Ovary (tissue), 10 donors: ENCODE measurements at places on chromosomes 12 and 14.
A peak's percentile ranks its signal among the peaks of the same experiment; 100 is the strongest.

DNA sequence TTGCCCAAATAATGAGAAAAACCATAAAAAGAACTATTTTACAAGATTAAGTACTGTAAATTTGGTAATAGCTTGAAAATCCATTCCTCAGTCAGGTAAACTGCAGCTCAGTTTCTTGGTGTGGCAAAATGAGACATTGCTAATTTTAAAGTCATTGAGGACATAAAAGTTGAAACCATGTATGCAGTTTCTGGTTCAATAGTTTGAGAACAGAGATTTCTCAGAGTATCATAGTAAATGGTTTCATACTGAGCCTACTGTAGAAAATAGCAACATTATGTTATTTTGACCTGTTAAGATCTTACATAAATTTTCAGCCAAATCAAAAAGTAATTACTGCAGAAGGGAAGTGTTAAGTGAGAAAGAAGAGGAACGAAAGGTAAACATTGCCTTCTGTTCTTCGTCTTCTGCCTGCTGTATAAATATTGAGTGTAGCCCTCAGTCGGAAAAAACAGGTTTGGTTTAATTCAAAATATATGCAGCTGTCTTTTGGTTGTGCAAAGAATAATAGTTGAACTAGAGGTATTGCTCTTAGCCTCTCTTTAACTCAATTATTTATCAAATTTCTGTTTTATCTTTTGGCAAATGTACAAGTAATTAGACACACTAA lies 119.6 kb downstream of the SYNE2 start:
- DNase-seq, result no peak

DNA sequence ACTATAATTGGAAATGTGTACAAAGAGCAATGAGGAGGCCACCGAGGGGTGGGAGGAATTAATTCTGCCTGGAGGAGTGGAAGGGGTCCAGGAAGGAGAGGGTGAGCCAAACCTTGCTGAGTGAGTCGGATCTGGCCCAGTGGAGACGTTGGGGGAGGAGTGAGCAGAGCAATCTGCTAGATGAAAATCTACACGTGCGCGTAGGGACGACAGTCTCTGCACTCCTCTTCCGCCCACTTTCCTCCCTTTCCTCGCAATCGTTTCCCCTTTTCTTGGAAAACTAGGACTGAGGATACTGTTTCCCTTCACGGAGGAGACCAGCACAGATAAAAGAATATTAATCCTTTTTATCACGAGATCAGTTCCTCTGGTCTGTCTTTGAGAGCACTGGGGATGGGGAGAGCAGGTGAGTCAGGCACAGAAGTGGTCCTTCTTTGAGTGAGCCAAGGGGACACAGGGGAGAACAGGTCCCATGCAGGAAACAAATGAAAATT lies 2.9 kb upstream of the NAB2 start:
- peak; percentile 77 for DNase-seq

DNA sequence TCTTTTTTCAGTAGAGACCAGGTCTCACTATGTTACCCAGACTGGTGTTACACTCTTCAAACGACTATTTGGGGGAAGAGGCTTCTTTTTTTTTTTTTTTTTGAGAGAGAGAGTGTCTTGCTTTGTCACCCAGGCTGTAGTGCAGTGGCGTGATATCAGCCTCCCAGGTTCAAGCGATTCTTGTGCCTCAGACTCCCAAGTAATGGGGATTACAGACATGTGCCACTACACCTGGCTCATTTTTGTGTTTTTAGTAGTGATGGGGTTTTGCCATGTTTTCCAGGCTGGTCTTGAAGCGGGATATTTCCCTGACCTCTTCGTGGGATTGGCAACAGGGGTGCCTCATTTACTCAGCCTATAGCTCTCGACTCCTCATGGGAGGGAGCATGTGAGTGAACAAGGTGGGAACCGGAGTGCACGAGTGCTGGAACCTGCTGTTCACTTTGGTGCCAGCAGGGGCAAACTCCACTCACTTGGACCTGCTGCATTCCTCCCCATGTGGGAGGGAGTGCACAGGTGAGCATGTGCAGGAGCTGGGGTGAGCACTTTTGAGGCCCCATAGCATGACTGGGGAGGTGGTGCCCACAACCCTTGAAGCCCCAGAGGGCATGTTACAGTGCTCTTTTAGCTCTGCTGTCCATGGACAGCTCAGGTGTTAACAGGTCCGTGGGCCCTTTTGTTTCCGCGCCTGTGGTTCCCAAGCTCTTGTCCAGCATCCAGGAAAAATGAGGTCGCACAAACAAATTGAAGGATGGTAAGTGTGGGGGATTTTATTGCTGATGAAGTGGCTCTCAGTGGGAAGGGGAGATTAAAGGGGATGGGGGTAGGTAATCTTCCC lies 79.1 kb upstream of the HECTD1 start:
- DNase-seq, result no peak

GRCh38 chr14:53840444-53840843 lies 116.2 kb downstream of the BMP4 start:
- no peak for DNase-seq

DNA sequence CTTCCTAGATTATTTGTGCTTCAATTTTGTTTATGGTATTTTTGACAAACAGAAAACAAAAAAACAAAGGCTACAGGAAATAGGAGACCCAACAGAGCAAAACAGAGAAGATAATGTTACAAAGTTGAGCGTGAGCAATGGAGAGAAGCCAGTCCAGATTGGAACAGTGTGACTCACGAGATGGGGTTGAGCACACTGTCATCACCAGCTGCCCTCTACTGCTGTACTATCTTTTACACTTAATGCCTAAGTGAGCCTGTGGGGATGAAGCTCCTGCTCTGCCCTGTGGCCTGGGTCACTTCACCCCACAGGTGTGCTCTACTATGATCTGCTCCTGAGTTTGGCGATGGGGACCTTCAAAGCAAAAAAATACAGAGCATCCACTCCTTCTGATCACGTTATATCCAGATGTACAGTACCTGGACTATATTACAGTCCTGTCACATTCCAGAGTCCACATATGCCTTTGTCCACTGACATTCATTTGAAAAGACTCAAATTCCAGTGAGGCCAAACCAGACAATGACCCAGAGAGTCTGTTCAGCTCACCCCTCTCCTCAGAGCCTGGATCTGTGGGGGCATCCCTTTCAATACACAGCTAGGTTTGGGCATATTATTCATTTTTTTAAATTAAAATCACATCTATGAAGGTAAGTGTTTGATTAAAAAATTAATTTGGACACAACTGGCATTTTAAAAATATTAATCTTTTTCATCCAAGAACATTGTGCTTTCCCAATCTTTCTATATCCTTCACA lies 4.4 kb downstream of the IPO8 start:
- DNase-seq, result no peak

GRCh38 chr12:62692884-62693283 lies 226.3 kb downstream of the MON2 start:
- no peak for DNase-seq

DNA sequence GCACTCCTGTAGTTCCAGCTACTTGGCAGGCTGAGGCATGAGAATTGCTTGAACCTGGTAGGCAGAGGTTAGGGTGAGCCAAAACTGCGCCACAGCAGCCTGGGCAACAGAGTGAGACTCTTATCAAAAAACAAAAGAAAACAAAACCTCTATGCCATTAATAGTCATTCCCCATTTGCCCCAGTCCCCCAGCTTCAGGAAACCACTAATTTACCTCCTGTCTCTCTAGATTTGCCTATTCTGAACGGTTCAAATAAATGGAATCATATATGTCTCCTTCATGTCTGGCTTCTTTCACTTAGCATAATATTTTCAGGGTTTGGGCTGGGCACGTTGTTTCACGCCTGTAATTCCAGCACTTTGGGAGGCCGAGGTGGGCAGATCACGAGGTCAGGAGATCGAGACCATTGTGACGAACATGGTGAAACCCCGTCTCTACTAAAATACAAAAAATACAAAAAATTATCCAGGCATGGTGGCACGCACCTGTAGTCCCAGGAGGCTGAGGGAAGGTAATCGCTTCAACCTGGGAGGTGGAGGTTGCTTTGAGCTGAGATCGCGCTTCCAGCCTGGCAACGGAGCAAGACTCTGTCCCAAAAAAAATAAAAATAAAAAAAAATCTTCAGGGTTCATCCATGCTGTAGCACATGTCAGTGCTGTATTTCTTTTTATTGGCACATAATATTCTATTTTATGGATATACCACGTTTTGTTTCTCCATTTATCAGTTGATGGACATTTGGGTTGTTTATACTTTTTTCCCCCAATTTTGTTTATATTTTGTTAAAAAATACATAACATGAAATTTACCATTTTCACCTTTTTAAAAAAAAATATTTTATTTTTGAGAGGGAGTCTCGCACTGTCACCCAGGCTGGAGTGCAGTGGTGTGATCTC lies 31.9 kb downstream of the KNTC1 start:
- DNase-seq, result no peak

DNA sequence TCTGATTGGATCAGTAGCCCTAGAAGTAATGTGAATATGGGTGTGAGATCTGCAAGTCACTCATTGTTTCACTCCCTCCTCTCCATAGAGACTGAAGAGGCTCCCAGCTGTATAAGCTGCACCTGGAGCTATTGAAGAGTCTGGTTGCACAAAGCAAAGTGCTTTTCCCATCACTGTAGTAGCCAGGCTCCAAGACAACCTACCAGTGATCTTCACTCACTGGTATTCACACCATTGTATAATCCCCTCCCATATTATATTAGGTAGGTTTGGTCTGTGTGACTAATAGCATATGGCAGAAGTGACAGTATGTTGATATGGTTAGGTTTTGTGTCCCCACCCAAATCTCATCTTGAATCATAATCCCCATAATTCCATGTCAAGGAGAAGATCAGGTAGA lies 64.4 kb downstream of the ZFC3H1 start:
- DNase-seq, result no peak

DNA sequence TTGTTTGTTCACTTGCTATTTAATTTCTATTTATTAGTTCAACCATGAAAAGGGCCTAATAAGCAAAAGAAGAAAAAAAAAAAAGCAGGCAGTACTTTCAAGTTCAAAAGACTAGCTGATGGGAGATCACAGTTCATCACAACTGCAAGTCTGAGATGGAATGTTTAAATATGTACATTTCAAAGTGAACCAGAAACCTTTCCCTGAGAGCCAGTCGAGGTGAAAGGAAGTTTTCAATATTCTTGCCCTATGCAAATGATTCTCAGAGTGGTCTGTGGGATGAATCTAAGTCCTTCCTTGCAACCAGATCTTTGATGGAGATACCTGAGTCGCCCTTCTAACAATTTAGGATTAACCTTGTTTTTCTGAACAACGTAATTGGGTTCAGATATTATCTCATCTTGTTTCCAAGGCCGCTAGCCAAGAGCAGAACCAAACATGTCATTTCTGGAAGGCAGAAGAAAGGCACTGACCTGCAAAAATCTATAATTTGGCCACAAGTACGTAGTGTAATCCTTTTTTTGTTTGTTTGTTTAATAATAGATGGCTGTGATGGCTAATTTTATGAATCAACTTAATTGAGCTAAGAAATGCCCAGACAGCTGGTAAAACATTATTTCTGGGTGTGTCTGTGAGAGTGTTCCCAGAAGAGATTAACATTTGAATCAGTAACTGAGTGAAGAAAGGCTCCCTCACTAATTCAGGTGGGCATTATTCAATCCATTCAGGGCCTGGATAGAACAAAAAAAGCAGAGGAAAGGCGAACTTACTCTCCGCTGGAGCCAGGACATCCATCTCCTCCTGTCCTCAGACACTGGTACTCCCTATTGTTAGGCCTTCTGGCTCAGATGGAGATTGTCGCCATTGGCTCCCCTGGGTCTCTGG lies 171.1 kb upstream of the TMPO start:
- DNase-seq, result no peak

DNA sequence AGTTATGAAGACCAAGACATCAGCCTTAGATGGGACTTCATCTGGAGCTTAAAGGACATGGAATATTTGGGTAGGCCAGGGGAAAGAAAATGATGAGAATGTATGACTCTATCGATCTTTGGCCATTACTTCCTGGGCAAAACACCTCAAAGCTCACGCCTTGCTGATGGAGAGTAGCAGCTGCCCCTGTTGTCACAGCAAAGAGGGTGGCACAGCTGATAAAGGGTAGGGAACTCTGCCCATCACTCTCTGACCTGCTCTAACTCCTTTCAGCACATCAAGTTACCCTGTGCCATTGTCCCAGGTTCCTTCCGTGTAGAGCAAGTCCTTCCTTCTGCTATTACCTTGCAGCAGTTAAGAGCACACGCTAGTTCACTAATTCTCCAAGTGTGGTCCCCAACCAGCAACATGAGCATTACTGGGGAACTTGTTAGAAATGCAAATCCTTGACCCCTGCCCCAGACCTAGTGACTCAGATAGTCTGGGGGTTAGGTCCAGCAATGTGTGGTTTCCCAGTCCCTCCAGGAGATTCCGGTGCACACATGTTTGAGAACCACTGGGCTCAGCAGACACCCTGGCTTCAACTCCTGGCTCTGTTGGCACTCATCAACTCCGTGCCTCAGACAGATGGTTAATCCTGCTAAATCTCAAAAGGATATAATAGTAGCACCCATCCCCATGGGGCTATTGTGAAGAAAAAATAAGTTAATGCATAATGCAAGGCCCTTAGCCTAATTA lies 93.7 kb upstream of the EEA1 start:
- DNase-seq, result no peak

DNA sequence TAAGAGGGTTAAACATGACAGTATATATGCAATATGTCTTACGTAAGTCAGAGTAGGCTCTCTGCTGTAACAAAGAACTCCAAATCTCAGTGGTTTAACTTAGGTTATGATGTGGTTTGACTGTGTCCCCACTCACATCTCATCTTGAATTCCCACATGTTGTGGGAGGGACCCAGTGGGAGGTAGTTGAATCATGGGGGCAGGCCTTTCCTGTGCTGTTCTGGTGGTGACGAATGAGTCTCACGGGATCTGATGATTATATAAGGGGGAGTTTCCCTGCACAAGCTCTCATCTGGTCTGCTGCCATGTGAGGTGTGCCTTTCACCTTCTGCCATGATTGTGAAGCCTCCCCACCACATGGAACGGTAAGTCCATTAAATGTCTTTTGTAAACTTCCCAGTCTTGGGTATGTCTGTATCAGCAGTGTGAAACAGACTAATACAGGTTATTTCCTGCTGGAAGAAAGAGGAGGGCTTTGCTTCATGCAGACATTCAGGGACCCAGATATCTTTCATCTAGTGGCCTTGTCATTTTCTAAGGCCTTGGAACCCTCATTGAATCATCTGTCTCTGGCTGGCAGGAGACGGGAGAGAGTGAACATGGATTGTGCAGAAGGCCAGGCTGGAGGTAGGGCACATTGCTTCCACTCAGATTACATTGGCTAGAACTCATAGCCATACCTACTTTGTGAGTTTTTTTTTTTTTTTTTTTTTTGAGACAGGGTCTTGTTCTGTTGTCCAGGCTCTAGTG lies 96.1 kb downstream of the CRADD start:
- no peak for DNase-seq

GRCh38 chr14:99660794-99661193 lies 15.9 kb downstream of the HHIPL1 start:
- DNase-seq, result no peak

GRCh38 chr12:45234139-45234865 lies 18.4 kb downstream of the ANO6 start:
- DNase-seq, result peak; percentile 36

GRCh38 chr12:71159264-71159663 lies 1.5 kb upstream of the TSPAN8 start:
- no peak for DNase-seq

- no peak for DNase-seq
Observed at GRCh38 chr12:56897844-56898361, 36.3 kb downstream of the SDR9C7 start.

- no peak for DNase-seq
Observed at GRCh38 chr14:93044556-93044955, 71.2 kb downstream of the ITPK1 start.

GRCh38 chr14:105982664-105983063 lies 456.3 kb downstream of the TMEM121 start:
- no peak for DNase-seq

- no peak for DNase-seq
Observed at GRCh38 chr14:50319721-50320120, 7.6 kb downstream of the DMAC2L start.

GRCh38 chr14:86799244-86799647 lies 1193.7 kb downstream of the GALC start:
- DNase-seq, result no peak
